EL (cell line): ENCODE measurements at places on chromosomes 4 and X.

DNA sequence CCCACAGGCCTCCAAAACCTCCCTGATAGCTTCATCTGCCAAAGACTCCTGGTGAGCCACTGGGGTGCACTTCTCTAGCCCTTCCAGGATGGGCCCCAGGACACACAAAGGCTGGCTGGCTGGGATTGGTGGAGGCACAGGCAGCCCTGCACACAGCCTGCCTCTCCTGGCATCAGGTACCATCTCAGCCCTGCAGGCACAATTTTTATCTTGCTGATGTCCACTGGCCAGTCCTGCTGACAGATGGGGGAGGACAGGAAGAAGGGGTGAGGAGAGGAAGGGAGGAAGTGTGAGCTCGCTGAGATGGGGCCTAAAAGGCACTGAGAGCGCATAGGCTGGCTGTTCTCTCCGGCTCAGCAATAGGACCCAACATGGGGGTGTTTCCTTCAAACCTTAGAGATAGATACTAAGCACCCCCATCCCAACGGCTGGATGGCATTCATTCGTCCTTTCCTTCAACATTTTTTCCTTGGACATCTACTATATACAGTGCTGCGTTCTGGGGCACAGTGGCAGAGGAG is 92.7 kb downstream of the PJA1 start:
- DNase-seq, result no peak

DNA sequence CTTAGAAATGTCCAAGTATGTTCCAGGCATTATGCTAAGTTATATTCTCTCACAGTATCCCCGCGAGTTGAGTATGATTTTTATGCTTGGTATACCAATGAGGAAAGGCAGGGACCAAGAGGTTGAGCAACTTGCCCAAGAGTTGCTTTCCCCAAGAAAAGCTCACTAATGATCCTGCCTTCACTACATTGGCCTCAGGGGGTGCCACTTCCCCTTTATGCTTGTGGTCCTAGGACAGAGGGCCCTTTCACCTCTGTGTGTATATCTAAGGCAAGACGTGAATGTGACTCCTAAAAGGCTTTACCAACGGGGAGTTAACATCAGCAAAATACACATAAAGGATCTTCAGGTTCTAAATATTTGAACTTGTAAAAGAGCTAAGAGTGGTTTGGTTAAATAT is 164.4 kb upstream of the CPEB2 start:
- no peak for DNase-seq

- DNase-seq, result peak; percentile 52
Observed at GRCh38 chrX:16671005-16671404, 21.0 kb downstream of the S100G start.

- no peak for DNase-seq
Observed at GRCh38 chr4:27620886-27621285, 760.2 kb downstream of the STIM2 start.

DNA sequence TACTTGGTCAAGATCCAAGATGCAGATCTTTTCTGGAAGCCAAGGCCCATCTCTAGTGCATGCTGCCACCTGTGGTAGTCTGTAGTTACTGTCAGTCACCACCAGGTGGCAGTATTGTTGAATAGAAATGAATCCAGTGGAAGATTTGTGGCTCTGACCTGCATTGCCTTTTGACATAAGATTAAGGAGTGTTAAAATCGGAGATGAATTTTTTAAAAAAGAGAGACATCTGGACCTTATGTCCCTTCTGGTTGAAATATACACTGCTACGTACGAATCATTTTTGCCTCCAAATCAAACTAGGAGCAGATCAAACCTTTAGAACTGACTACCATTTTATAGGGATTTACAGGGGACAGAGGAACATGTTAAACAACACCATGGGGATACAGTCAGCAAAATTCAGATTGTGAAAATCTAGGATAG is 46.9 kb upstream of the RHOH start:
- peak; percentile 65 for DNase-seq

DNA sequence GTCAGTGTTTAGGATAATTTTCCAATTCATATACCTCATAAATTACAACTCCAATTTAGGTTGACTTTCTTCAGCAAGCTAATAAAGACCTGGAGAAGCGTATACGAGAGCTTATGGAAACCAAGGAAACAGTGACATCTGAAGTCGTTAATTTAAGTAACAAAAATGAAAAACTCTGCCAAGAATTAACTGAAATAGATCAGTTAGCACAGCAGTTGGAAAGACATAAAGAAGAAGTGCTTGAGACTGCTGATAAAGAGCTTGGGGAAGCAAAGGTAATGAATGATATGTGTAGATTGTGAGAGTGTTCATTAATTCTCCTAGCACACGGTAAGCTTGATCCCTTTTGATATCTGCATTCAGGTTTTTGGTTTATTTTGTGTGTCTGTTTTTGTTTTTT is 16.8 kb downstream of the CEP135 start:
- no peak for DNase-seq

GRCh38 chr4:152099555-152099954 is 338.7 kb upstream of the GATB start:
- no peak for DNase-seq

- DNase-seq, result peak; percentile 13
Observed at GRCh38 chr4:163523791-163524365, 29.4 kb downstream of the TMA16 start.

DNA sequence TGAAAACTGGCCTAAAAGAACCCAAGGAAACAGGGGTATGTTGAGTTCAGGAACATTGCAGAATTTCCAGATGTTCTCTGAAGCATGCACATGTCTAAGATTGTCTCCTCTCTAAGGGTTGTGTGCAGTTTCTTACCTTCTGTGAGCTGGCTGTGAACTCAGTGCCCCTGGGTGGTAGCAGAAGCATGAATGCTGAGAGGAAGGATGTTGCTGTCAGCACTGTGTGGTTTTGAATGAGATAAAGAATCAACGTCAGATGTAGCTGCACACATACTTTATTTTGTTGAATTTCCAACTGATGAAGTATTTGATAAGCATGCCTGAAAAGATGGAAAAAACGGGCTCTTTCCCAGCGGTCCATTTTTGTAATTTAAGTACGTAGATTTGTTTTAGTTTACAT is 23.8 kb upstream of the CD38 start:
- DNase-seq, result peak; percentile 71

DNA sequence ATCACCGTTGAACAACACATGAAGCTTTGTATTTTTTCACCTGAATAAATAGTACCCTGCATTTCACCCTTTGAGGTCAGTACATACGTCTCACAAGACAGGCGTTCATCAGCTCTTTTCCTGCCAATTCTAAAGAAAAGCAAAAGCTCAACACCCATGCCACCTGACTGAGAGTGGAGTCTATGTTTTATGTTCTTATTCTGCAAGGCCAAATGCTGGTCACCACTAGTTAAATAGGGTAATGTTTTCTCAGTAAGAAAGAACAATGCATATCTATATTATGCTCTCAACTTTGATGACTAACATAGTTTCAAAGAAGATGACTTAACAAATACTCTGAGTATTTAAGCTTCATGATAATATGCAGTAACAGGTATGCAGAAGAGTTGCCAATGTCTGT is 336.3 kb upstream of the BMP3 start:
- no peak for DNase-seq

- no peak for DNase-seq
Observed at GRCh38 chr4:21517126-21517859, 431.3 kb downstream of the KCNIP4 start.

- peak; percentile 29 for DNase-seq
Observed at GRCh38 chrX:154804261-154804956, 876 bp downstream of the MPP1 start.

- DNase-seq, result no peak
Observed at GRCh38 chr4:122503214-122503613, 46.7 kb upstream of the IL2 start.

DNA sequence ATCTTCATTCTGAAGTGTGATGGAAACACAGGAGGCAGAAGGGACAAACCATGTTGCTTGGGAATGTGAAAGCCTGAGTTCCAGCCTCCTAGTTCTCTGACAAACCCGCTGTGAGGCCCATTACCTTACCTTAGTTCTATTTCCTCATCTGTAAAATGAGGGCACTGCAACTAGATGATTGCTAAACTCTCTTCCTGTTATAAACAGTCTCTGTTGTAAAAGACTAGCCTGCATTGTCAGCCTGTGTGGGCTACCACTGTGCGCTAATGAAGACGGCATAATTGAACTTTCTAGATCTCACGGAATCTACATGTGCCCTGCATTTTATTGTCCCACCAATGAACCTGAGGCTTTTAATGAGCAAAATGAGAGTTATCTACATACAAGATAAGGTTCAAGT is 147.2 kb downstream of the AFF2 start:
- DNase-seq, result no peak

DNA sequence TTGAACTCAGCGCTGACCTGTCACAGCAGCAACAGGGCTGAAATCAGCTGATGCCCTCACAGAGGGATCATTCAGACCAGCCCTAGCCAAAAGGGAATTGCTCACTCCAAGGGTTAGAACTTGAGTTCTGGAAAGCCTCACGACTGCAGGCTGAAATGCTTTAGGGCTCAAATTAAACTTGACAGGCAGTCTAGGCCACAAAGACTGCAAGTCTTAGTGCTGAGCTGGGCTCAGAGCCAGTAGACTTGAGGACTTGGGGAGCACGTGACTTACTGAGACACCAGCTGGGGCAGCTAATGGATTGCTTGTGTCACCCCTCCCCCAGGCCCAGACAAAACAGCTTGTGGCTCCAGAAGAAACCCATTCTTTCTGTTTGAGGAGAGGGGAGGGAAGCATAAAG is 119.0 kb upstream of the SLC6A14 start:
- DNase-seq, result peak; percentile 14

GRCh38 chr4:53654300-53654758 is 63.0 kb upstream of the LNX1 start:
- DNase-seq, result no peak

GRCh38 chrX:10949541-10949940 is 161.6 kb upstream of the HCCS start:
- no peak for DNase-seq

DNA sequence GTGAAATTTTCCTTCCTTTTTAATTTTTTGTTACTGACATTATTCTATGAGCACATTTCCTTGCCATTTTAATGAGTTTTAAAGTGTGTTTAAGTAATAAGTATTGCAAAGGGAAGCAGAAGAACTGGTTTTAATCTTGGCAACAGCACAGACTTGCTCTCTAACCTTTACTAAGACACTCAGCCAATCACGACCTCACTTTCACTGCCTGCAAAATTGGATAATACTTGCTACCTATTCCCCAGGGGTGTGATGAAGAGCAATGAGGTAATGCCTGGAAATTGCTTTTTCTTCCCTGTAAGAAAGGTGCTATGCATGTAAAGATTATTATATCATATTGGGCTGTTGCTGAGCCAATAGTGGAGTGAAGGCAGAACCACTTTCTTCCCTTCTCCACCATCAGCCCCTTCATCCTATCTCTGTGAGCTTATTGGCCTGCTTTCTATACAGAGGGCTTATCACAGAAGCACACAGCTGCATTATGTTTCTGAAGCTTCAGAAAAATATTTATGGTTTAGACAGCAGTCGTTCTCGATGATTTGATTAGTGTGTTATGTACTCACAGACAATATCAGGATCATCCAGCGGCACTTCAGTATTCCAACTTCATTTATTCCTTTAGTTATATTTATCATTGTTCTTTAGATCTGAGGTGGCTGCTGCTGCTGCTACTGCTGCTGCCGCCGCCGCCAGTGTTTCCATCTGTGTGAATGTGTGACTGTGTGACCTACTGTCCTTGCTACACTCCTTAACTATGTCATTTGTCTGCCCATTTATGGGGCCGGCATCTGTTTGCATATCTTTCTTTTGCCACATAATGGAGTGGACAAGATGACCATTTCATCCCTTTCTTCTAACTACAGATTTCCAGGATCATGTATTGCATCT is 255.1 kb downstream of the C4orf33 start:
- no peak for DNase-seq

DNA sequence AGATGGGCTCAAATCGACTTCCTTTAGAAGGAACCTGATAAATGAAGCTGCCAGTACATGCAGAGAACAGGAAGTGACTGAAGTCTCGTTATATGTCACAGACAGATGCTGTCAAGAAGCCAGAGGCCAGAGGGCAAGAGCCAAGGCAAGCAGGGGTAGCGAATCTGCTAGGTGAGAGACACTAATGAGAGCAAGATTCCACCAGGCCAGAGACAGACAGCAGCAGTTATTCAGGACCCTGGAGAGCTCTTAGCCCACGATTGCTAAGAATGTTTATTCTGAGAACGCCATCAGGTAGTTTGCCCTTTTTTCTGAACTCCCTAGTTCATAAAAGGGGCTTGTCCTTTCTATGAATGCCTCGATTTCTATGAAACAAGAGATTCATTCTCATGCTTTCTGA is 73.7 kb downstream of the BEND2 start:
- DNase-seq, result peak; percentile 2

GRCh38 chr4:107931775-107932321 is 499 bp downstream of the CYP2U1 start:
- DNase-seq, result no peak

GRCh38 chr4:157634057-157634456 is 413.5 kb downstream of the GRIA2 start:
- DNase-seq, result no peak

GRCh38 chr4:1458581-1458980 is 52.3 kb upstream of the NKX1-1 start:
- DNase-seq, result no peak

- no peak for DNase-seq
Observed at GRCh38 chr4:86302251-86302650, 57.6 kb downstream of the MAPK10 start.

GRCh38 chr4:152540941-152541340 is 5.0 kb upstream of the FBXW7 start:
- DNase-seq, result no peak

- peak; percentile 73 for DNase-seq
Observed at GRCh38 chr4:24910499-24910898, 2.3 kb downstream of the CCDC149 start.

DNA sequence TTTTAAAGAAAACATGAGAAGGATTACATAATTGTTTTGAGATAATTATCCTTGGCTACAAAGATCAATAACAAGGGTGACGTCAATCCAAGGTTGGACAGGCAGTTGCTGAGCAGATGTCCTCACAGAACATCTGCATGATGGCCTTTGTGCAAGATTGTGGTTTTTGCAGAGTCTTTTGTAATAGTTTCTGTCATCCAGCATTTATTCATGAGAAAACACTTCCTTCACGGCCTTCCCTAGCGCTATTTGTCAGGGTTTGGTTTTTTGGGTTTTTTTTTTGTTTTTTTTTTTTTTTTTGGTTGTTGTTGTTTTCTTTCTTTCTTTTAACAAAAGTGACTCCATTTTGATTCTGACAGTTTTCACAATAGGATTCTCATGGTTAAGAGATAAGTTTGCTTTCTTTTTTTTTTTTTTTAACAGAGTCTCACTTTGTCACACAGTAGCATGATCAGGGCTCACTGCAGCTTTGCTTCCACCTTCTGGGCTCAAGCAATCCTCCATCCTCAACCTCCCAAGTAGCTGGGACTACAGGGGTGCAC is 31.5 kb upstream of the ELF2 start:
- peak; percentile 71 for DNase-seq

DNA sequence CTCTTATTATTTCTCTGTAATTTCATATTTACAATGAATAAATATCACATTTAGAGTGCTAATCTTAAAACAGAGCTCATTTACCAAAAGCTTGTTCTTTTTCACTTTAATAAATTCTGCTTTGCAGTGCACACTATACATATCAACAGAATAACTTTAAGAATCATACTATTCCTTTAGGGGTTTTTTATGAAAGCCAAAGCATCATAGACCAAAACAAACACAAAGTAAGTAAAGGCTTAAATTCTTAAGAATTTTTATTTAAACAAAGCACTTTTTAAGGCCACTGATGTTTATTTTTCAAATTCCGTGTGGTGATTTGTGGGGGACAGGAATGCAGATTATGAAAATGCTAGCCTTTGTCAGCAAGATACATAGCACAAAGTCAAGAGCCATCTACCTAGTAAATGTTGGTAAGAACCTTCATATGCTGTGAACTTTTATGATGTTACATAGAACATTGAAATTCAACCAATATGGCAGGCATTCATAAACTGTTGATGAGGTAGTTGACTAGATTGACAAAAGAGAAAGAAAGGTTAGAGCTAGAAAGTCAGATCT is 17.8 kb downstream of the TIGD2 start:
- peak; percentile 65 for DNase-seq
